ENCODE measurements at places on chromosomes 5 and 9.

- DNase-seq = no peak
Observed at GRCh38 chr5:136159457-136159856, 26.8 kb downstream of the SMAD5 start.

DNA sequence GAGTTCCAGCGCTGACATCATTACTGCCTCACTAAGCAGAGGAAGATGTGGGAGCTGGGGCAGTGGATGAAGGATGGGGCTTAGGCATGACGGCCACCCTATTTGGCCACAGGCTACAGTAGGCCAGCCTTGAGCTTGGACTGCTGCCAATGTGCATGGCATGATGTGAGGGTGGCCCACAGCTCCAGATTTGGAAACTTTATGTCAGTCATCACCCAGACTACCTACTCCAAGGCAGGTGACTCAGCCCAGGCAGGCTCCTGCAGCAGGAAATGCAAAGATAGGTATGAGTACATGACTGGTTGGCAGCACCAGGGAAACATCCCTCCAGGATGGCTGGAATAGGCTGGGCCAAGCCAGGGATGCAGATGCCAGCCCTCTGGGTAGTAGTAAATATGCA, 303.6 kb downstream of the SPOCK1 start:
- no peak for DNase-seq

DNA sequence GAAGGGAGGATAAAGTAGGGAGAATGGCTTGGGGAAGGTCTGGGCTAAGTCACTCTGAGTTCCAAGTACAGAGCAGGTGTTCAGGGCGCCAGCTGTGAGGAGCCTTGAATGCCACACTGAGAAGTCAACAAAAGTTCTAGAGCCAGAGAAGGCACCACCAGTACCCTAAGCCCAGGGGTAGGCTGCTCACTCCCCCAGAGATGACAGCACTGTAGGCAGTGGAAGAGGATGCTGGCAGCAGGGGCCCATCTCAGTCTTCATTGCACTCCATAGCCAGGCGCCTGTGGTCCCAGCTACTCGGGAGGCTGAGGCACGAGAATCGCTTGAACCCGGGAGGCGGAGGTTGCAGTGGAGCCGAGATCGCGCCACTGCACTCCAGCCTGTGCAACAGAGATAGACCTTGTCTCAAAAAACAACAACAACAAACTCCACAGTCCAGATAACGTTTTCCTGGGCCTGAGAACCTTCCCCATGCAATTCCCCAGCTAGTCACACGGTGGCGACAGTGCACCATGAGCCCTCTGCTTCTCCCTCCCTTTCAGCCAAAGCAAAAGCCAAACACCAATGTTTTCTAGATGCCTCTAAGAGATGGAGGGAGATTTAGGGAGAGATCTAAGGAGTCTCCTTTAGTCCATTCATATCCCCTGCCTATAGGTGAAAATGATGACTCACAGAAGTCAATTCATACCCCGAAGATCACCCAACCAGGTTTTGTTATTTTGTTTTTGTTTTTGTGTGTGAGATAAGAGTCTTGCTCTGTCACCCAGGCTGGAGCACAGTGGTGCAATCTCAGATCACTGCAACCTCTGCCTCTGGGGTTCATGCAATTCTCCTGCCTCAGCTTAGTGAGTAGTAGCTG, 19.8 kb upstream of the NSD1 start:
- DNase-seq = peak; percentile 81

GRCh38 chr5:59540366-59540765, 353.2 kb downstream of the PDE4D start:
- DNase-seq = no peak

DNA sequence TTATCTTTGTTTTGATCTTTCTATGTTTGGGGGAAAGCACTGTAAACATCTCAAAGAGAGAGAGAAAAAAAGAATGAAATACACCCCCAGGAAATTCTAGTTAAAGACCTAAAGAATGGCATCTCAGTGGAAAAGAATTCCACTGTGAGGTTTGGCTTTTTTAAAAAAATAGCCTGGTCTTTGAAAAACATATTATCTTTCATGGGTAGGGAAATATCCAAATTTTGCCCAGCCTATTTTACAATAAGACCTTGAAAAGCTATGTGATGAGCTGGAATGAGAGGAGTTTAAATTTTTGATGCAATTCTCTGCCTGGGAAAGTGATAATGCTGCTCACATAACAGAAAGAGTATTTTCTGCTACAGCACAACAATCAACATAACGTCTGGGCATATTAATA, 348.1 kb upstream of the WWC1 start:
- DNase-seq = no peak

GRCh38 chr9:131020388-131020787, 11.4 kb downstream of the LAMC3 start:
- no peak for DNase-seq

GRCh38 chr9:86099701-86100364, 475 bp upstream of the GOLM1 start:
- DNase-seq = peak; percentile 15

GRCh38 chr5:130164966-130165365, 260.7 kb downstream of the CHSY3 start:
- DNase-seq = no peak

DNA sequence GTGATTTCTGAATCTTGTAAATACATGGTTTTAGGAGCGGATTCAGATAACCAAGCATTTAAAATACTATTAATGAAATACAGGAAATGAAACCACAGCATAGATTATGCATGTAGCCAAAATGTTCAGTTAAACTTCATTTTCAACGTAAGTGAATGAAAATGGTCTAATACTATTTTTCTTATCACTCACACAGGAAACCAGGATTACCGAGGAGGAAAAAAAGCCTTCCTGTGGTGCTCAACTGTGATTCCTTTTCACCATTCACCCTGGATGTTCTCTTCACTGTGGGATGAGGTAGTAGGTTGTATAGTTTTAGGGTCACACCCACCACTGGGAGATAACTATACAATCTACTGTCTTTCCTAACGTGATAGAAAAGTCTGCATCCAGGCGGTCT, 83.4 kb upstream of the ZNF169 start:
- DNase-seq = no peak

GRCh38 chr9:908536-909205, 67.2 kb downstream of the DMRT1 start:
- no peak for DNase-seq

- DNase-seq = no peak
Observed at GRCh38 chr5:27048510-27048909, 10.1 kb upstream of the CDH9 start.

- DNase-seq = no peak
Observed at GRCh38 chr9:138119202-138120027, 241.8 kb downstream of the CACNA1B start.

GRCh38 chr5:141821430-141821925, 56.7 kb downstream of the PCDH1 start:
- DNase-seq = no peak

DNA sequence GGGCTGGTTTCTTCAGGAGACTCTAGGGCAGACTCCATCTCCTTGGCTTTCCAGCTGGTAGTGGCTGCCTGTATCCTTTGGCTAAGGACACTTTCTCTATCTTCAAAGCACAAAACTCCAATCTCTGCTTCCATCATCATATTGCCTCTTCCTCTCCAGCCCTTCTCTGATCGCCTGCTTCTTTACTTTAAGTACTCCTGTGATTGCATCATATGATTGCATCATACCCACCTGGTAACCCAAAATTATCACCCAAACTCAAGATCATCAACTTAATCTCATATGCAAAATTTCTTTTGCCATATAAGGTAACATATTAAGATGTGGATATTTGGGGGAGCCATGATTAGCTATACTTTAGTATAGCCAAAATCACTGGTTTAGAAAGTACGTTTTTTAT, 1092.6 kb upstream of the CDH6 start:
- no peak for DNase-seq
